B cell (primary cell): ENCODE measurements at places on chromosomes 3 and 15. TPM values are rescaled to one million over a fixed set of nuclear protein-coding genes. Genes with fewer than 3 reads are reported as not detected.
A peak's percentile ranks its signal among the peaks of the same experiment; 100 is the strongest.

DNA sequence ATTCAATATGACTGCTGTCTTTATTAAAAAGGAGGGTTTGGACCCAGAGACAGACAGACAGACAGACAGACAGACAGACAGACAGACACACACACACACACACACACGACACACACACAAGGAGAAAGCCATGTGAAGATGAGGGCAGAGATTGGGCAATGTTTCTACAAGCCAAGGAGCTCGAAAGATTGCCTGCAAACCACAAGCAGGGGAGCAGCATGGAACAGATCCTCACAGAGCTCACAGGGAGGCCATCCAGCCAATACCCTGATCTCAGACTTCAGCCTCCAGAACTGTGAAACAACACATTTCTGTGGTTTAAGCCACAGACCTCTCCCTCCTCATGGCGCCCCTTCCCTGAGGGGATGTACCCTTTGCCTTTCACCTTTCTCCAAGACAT, 35.8 kb upstream of the ABHD2 start:
- H3K27me3 ChIP-seq, result no peaks in the 10 kb centered on the region
- no peaks in the 10 kb centered on the region for H3K36me3 ChIP-seq
- no peak overlapping the region for H3K27ac ChIP-seq
- no peak overlapping the region for H3K4me3 ChIP-seq
- no peak for DNase-seq

DNA sequence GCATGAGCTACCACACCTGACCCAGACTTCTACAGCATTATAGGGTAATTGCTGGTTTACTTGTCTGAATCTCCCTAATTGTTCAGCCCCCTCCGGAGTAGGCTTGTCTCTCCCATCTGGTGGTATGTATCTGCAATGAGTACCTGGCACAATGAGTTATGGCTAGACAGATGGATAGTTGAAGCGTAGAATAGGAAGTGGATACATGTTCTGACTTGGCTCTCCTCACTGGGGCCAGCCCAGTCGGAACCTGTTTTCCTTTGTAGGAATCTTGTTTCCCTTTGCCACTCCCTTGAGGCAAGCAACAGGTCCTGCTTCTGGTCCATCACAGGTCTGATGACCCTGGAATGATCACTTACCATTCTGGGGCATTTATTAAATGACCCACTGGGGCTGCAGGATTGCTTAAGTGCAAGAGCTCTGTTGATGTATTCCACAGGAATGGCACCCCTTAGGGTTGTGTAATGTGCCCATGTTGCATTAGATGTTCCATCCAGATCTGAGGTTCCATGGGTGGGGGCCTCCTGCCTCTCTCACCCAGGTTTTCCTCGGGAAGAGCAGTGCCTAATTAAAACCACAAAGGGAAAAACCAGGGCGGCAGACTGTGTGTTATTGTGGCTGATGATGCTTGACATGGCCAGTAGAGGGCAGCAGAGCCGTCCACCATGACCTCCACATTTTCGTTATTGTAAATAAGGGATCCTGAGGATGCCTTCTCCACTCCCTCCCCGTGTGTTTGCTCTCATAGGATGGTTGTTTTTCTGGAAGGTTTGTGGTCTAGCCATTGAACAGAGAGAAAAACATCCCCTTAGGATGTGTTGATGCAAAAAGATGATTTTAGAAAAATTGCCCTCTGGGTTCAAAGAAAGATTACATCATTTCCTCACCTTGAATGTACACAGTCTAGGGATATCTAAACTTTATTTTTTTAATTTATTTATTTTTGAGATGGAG, 58.0 kb downstream of the CMTM8 start:
- DNase-seq, result peak; percentile 74
- H3K27me3 ChIP-seq, result no peaks in the 10 kb centered on the region
- peaks cover 6% of the 10 kb centered on the region for H3K4me1 ChIP-seq
- H3K27ac ChIP-seq, result no peak overlapping the region

- no peak overlapping the region for H3K27ac ChIP-seq
- no peaks in the 10 kb centered on the region for H3K27me3 ChIP-seq
- H3K36me3 ChIP-seq, result no peaks in the 10 kb centered on the region
- peak; percentile 28 for DNase-seq
- no peaks in the 10 kb centered on the region for H3K4me1 ChIP-seq
These were observed 242.8 kb upstream of the UBE2E2 start for GRCh38 chr3:22960105-22960984.

- H3K4me3 ChIP-seq, result no peak overlapping the region
- H3K4me1 ChIP-seq, result no peaks in the 10 kb centered on the region
- no peaks in the 10 kb centered on the region for H3K27me3 ChIP-seq
- DNase-seq, result no peak
These were observed 21.4 kb upstream of the UBE2Q2 start for GRCh38 chr15:75821786-75822345.

- H3K4me1 ChIP-seq, result no peaks in the 10 kb centered on the region
- no peak for DNase-seq
- H3K4me3 ChIP-seq, result no peak overlapping the region
These were observed 545.8 kb upstream of the ADAMTS9 start for GRCh38 chr3:65233561-65233960.

- no peaks in the 10 kb centered on the region for H3K36me3 ChIP-seq
- no peak overlapping the region for H3K27ac ChIP-seq
- no peaks in the 10 kb centered on the region for H3K4me1 ChIP-seq
- H3K27me3 ChIP-seq, result peaks cover 2% of the 10 kb centered on the region
These were observed 109.7 kb upstream of the CTNNB1 start for GRCh38 chr3:41089566-41089965.

GRCh38 chr15:78662028-78662427, 21.0 kb upstream of the CHRNB4 start:
- no peaks in the 10 kb centered on the region for H3K4me1 ChIP-seq
- no peak for DNase-seq
- H3K4me3 ChIP-seq, result no peak overlapping the region
- no peaks in the 10 kb centered on the region for H3K27me3 ChIP-seq

DNA sequence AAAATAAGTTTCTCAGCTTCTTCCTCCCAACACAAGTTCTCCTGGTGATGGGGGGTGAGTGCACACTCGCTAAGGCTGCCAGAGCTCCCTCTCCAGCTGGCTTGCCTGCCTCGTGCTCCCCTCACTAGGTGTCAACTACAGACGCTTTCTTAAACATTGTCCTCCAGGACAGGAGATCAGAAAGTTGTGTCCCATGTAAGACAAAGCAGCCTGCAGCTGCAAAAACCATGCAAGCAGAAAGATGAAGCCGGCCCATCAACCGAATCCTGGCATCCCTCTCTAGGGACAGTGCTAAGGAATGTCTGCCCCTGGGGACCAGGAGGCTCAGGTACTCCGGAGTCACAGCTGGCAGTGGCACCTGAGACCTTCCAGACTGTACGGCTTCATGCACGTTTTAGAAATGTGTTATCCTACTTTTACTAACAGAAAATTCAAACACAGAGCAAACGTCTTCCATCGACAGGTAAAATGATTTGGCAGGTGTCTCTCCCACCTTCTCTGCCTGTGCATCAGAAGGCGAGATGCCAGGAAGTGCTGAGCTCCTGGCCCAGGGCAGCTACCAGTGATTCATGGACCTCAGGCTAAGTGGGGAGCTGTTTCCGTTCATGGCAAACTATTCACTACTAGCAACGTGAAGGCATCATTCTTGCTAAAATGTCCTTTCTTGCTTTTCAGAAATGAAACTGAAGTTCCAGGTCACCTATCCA, 246.1 kb downstream of the ADAMTS17 start:
- no peaks in the 10 kb centered on the region for H3K4me1 ChIP-seq
- no peak overlapping the region for H3K27ac ChIP-seq
- DNase-seq, result no peak
- no peak overlapping the region for H3K4me3 ChIP-seq

Gene CHRNB4
- total RNA-seq, result not detected in 2 replicates

Gene TMCO5A
- total RNA-seq, result not detected in 2 replicates

Gene ZPLD1
- total RNA-seq, result not detected in 2 replicates

Gene TTC21A
- 106 and 116 TPM in 2 replicates for total RNA-seq
